ENCODE measurements at places on chromosomes 11 and 22.

- DNase-seq = no peak
Measured at GRCh38 chr11:69295079-69295994, 1.4 kb downstream of the MYEOV start.

GRCh38 chr22:39188809-39189208 lies 36.3 kb upstream of the CBX7 start:
- no peak for DNase-seq

DNA sequence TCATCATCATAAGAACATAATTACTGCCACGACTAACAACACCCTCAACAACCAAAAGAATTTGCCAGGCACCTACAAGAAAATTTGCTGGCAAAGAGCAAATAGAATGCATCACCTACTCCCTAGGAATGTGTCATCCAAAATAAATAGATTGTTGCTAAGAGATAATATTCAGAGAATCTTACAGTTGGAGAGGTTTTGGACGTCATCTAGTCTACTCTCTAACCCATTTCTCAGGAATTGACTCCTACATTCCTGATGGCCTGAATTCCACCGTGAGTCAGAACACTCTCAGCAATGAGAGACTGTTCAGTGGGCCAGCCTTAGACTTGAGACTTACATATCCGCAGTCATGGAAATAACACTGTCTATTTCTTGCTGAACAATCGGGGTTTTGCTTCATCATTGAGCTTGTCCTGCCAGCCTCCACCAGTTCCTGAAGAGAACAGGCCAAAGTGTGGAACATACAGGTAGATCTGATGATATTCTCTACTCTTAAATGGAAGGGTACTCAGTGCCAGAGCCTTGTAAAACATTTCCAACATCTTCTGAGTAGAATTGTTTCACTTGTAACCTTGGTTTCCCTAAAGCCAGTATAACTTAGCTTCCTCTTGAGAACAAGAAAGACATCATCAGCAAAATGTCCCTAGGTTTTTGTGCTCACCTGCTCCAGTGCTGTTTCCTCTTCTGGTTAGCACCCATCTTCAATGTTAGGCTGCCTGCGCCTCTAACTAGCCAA lies 8.3 kb downstream of the KIRREL3 start:
- DNase-seq = peak; percentile 86

- DNase-seq = no peak
Measured at GRCh38 chr11:112504056-112504455, 243.4 kb upstream of the PLET1 start.

DNA sequence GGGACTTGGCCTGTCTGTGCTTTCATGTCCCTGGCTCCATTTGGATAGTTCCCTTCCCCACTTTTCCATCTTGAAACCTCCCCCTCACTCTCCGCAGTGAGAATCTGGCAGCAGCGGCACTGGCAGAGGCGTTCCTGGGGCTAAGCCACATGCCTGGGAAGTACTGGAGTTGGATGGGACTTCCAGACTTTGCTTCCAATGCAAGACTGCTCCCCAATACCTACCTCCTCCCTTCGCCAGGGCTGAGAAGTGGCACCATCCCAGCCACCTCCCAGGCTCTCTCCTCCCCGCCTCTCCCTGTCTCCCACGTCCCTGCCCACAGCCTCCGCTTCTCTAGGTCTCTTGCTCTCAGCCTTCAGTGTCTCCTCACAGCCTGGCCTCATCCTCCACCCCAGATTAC lies 16.6 kb downstream of the TST start:
- no peak for DNase-seq

- DNase-seq = no peak
Measured at GRCh38 chr22:50190941-50191741, 5.4 kb downstream of the TRABD start.

- no peak for DNase-seq
Measured at GRCh38 chr11:61957021-61957770, 7.0 kb downstream of the BEST1 start.
